ENCODE measurements at places on chromosomes 7 and 10.

- no peak for DNase-seq
Measured at GRCh38 chr10:45429790-45430189, 55.8 kb downstream of the ALOX5 start.

DNA sequence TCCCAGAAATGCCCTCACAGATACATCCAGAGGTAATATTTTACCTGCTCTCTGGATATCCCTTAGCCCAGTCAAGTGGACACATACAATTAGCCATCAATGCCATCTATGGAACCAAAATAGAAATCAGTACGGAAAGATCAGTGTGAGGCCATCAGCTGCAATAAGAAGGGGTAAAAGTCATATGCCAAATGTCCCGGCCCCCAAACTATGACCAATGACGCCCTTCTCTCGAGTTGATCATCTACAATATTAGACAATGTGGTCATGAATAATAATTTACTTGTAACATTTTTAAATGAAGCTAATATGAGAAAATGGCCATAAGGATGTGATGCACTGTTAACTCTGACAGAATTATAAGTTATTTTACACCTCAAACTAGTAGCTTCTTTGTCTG, 588.9 kb downstream of the POM121L12 start:
- no peak for DNase-seq

GRCh38 chr7:30453921-30454320, 24.7 kb downstream of the NOD1 start:
- no peak for DNase-seq

- DNase-seq, result no peak
Measured at GRCh38 chr10:121171825-121172787, 320.9 kb downstream of the WDR11 start.

GRCh38 chr10:15231426-15231825, 62.9 kb upstream of the NMT2 start:
- DNase-seq, result no peak

- no peak for DNase-seq
Measured at GRCh38 chr10:69312528-69312927, 34.2 kb downstream of the HK1 start.

DNA sequence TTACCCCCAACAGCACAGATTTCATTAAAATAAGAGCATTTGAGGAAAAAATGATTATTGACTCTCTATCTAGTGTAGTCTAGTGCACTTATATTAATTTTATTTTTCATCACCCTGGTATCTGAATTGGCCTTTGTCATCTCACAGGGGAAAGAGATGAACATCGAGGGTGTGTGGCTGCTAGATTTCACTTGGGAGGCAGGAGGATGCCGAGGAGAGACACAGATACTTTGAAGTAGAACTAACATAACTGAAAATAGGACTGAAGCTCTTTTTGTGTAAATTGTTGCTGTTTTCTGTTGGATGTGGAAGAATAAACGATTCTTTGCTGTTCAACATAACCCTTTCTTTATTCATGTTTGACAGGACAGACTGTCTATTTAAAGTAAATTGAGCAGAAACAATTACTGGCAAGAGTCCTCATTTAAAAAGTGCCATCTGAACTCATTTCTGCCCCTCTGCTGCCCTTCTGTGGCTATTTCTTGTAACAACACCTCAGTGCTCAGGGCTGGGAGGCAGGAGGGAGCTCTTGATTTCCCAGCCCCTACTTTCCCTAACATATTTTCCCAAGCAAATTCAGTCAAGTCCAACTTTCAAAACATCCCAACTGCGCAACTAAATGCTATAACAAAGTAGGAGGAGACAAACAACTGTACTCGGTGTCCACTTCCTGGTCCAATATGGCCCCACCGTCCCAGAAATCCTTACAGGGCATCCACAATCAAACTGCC, 15.6 kb downstream of the LYZL1 start:
- DNase-seq, result peak; percentile 44

GRCh38 chr10:51121861-51122260, 47.6 kb downstream of the PRKG1 start:
- DNase-seq, result no peak

DNA sequence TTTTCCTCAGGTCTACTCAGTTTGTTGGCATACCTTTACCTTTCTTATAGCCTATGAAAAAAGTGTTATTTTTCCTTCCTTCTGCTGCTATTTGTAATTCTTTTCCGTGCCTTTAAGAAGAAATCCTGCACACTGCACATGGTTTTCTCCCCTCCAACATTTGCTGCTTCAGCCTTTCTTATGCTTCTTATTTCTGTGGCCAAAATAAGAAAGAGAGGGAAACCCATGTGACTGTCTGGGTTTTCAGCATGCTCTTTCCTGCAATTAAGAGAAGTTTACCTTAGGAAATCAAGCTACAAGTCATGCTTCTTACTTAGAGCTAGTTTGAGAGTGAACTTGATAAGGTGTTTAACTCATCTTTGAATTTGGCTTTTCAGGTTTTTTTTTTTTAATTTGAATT, 11.0 kb downstream of the TBC1D12 start:
- no peak for DNase-seq

- no peak for DNase-seq
Measured at GRCh38 chr10:15802375-15802949, 57.8 kb downstream of the MINDY3 start.

DNA sequence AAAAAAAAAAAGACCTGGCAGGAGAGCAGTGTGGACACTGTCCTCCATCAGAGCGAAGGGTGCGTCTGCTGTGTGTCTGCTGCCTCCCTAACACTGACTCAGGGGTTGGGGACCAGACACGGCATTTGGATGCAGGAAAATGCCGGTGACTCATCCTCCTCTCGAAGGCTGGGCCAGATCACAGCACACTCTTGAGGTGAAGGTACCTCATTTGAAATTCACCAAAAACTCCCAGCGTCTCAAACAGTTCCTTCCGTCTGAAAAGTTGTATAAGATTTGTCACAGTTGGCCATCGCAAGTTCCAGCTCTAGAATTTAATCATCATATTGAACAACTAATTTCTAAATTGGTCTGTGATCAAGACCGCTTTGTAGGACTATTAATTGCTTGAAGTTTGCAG, 118.1 kb upstream of the LYZL2 start:
- DNase-seq, result no peak

GRCh38 chr7:135291809-135292253, 58.2 kb downstream of the STRA8 start:
- peak; percentile 58 for DNase-seq

- DNase-seq, result peak; percentile 79
Measured at GRCh38 chr10:125160856-125161706, 718 bp upstream of the CTBP2 start.

- DNase-seq, result no peak
Measured at GRCh38 chr10:8037199-8037801, 17.2 kb upstream of the GATA3 start.

GRCh38 chr7:138212314-138212713, 136.1 kb downstream of the AKR1D1 start:
- DNase-seq, result no peak

DNA sequence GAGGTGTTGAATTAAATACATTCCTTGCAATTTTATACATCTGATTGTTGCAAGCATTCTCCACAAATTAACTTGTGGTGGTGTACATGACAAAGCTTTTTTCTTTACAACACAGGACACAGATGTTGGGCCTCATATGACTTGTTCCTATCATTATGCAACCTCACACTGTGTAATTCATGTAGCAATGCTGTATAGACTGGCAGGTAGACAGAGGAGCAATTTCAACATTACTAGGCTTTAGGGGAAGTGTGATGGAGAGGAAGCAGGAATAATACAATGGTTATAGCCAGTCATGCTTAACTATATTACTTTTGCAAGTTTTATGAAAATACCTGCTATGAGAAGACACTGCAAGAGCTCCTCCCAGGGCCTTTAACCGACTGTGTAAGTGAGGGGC, 832.1 kb downstream of the CNTNAP2 start:
- DNase-seq, result no peak

GRCh38 chr7:88040694-88041093, 106.6 kb downstream of the ADAM22 start:
- no peak for DNase-seq

- no peak for DNase-seq
Measured at GRCh38 chr10:22927166-22927565, 687 bp upstream of the ARMC3 start.

- no peak for DNase-seq
Measured at GRCh38 chr7:30465046-30465810, 13.4 kb downstream of the NOD1 start.
